EL (cell line): ENCODE measurements at places on chromosomes 5 and 9.

DNA sequence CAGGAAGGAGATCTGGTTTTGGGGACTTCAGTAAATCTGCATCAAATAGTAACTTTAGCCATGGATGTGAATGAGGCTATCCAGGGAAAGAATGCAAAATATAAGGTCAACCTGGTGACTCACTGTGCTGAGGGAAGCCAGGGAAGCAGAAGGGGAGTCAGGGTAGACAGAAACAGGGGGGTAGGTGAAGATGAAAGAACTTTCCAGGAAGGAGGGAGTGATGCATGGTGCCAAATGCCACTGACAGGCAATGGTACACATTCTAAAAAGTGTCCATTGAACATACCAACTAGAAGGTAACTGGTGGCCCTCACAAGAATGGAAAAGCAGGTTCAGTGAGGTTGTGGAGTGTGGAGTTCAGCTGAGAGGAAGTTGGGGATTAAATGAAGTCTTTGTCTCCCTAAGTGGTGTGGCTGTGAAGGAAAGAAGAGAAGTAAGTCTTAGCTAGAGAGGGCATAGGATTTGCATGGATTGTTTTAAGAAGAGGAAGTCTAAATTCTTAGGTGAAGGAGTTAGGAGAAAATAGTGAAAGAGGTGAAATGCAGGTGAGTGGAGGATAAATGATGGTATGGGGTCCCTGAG is 35.5 kb downstream of the PALM2AKAP2 start:
- peak; percentile 69 for DNase-seq

GRCh38 chr9:74920944-74921626 is 31.6 kb downstream of the C9orf40 start:
- DNase-seq, result no peak

DNA sequence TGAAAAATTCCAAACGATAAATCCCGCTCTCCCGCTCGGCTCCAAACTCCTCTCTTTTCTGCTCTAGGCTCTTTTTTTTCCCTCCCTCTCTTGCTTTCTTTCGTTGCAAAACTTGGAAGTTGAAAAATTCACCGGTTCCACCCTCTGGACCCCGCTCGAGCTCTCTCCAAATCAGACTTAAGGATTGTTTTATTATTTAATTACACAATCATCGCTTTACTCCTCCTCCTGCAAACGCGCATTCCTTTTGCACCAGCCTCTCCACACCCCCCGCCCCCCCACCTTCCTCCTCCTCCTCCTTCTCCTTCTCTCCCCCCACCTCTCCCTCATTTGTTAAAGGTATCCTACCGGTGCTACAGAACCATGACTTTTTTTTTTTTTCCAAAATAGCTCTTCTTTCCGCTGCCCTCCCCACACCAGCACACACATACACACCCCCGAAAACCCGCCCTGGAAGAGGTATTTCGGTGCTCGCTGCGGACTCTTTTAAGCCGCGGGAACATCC is 535 bp upstream of the NFIB start:
- DNase-seq, result peak; percentile 70

GRCh38 chr9:87290241-87291052 is 207.2 kb upstream of the DAPK1 start:
- DNase-seq, result peak; percentile 83

GRCh38 chr5:106768392-106768791 is 902.3 kb downstream of the EFNA5 start:
- no peak for DNase-seq

GRCh38 chr5:107396351-107396690 is 274.4 kb downstream of the EFNA5 start:
- no peak for DNase-seq

- DNase-seq, result no peak
These were observed 317.3 kb downstream of the TAF11L14 start for GRCh38 chr5:17951392-17952169.
